ENCODE measurements at places on chromosomes 11 and 22.

- ATAC-seq, result no peak
Measured at GRCh38 chr11:130677486-130678153, 229.2 kb downstream of the ADAMTS15 start.

- no peak for ATAC-seq
Measured at GRCh38 chr11:34072041-34072440, 20.5 kb downstream of the CAPRIN1 start.

DNA sequence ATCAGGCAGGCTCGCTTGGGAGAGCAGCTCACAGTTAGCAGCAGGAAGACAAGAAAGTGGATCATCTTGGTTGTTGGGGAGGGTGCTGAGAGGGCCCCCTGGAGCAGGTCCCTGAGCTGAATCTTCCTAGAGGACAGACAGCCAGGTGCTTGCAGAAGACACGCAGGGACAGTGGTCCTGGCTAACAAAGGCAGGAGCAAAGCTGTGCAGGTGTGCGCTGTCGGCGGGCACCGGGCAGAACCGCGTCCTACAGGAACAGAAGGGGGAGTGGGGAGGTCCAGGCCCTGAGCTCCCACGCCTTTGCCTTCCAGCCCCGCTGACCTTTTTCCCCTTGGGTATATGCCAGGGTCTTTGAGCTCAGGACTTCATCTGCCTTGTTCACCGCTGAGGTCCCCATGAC, 30.1 kb upstream of the PARVB start:
- ATAC-seq, result no peak

GRCh38 chr22:50481440-50482106, at the start of gene ADM2:
Gene ADM2, plus strand, starts transcription at chr22:50481543. Its CDS starts 305 bp downstream, at chr22:50481848.
- peak; percentile 58 for ATAC-seq

- no peak for ATAC-seq
Measured at GRCh38 chr11:94658386-94658785, 91.2 kb downstream of the PIWIL4 start.

DNA sequence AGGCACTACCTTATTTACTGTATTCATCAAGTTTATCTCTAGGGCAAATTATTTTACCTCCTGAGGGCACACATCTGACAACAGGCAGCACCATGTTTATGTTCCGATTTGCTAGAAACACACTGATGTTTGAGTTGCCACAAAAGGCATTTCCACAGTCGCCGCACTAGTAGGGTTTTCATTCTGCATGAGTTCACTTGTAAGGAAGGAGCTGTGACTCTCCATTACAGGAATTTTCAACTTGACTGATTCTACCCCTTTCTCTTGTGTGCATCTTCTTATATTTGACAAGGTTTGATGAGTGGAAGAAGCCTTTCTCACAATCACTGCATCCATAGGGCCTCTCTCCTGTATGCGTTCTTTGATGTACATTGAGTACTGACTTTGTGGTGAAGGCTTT, 455.9 kb upstream of the CNTN5 start:
- no peak for ATAC-seq

- no peak for ATAC-seq
Measured at GRCh38 chr11:124656774-124657630, 16.5 kb downstream of the SIAE start.

DNA sequence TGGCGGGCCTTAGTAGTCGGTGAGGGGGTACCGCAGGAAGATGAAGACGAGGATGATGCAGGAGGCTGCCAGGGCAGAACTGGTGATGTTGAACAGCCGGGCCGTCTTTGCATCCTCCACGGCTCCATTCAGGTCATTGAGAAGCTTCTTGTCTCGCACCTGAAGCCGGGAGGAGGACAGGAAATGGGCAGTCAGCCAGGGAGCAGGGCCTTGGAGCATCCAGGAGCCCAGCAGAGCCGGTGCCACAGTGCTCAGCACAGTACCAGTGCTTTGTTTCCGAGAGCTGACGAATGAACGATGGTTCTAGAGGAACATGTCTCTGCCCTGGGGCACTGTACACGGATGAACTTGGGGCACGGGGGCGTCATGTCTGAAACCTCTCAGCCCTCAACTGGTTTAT, 15.1 kb downstream of the IFITM10 start:
- no peak for ATAC-seq

- peak; percentile 22 for ATAC-seq
Measured at GRCh38 chr22:20021196-20022181, 579 bp downstream of the TANGO2 start.

DNA sequence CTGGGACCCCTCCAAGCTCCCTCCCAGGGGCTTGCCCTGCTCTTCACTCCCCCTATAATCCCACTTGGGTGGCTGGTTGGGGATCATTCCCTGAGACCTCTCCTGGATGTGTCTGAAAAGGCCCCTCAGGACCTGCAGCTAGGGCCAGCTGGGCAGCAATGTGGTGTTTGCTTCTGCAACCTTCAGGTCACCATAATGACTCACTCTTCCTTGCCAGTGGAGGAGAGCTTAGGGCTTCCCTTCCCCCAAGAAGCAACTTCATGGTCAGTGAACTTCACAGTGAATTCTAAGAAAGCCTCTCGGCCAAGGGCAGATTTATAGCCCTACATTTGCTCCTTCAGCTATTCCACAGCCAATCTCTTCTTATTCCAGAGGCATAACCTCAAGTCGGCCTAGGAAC, 45.1 kb upstream of the TSPAN18 start:
- no peak for ATAC-seq

DNA sequence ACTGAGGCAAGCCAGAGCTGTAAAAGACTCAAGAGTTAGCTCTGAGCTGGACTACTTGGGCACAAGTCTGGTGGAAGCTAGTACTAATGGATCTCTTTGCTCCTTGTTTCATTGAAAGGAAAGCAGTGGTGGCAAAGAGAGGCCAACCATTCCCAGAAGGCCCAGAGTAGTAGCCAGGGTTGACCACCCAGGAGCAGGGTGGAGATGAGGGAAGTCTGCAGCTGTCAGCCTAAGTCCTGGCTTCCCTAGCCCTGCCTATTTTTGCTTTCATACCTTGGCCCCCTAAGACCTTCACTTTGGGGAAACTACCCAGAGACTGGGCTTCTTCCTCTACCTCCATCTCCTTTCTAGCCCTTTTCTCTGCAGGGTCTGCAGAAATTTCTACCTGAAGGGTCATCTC, 155.0 kb upstream of the NCAM1 start:
- ATAC-seq, result no peak

DNA sequence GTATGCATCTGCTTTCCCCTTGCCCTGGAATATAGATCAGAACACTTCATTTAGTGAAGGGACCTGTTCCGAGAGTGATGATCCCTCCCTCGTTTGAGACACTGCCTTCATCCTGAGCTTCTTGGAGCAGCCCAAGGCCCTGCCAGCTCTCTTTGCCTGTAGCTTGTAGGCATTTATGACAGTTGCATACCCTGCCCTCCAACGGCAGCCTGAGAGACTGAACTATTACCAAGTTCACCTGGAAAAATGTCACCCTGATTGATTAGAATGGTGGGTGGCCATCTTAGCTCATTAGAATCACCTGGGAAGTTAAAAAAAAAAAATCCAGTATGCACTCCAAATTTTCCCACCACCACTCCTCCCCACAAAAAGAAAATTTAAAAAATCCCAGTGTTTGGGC, 1.5 kb downstream of the MICAL3 start:
- no peak for ATAC-seq

DNA sequence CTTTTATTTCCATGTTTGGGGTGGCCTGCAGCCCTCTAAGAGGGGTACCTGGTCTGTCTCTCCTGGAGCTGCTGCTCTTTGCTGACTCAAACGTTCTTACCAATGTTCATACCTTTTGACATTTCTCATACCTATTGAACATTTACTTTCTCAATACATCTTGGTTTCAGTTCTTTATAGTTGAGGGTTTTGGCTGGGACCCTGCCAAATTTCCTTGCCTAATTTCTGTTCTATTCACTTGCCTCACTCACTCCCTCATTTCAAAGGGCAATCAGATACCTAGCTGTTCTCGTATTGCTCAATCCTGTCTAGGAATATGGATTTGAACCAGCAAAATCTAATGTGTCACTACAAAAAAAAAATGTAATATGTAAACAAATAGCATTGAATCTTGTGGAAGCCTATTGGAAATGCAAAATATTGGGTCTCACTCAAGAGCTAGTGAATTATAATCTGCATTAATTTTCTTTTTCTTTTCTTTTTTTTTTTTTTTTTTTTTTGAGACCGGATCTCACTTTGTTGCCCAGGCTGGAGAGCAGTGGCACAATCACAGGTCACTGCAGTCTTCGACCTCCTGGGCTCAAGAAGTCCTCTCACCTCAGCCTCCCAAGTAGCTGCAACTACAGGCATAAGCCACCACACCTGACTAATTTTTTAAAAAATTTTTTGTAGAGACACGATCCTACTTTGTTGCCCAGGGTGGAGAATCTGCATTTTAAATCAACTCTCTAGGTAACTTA, 7.5 kb downstream of the OR6M1 start:
- ATAC-seq, result no peak

GRCh38 chr22:31825513-31825912, 71.7 kb downstream of the DEPDC5 start:
- no peak for ATAC-seq

GRCh38 chr11:31995032-31995431, 95.8 kb upstream of the RCN1 start:
- ATAC-seq, result no peak

DNA sequence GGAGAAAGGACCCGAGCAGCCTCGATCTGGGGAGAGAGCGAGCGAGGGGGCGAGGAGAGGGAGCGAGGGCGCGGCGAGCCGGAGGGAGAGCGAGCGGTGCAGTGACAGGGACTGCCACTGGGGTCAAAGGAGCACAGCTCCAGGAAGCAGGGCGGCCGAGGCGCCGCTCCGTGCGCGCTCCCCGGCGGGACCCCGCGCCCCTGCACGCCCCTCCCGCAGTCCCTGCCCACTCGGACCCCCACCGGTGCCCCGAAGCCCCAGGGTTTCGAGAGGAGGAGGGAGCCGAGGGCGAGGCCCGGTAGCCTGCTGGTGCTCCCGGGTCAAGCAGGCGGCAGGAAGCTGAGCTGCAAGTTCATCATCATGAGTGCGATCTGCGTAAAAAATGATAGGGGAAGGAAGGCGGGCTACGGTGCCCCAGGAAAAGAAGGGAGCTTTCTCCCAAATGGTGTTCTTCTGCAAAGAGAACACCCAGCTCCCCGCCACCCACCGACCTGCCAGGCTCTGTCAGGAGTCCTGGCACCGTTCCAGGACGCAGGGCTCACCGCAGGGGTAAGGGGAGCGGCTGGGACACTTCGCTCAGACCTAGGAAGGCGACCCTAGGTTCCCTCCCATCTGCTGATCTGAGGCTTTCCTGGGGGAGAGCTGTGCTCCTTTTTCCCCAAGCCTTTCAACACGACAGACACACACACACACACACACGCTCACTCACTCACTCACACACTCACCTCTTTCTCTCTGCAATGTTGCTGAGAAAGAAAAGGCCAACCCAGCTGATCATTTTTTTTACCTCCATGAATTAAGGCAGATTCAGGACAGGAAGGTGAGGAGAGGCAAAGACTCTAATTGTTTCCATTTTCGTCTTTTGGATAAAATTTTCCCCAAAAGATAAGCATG, at the start of gene MPPED2:
TSS of gene MPPED2 (minus strand) at position 103 of the 894 bp plus-strand sequence. CDS start 5,980 bp downstream, outside the sequence.
- ATAC-seq, result peak; percentile 71

Measured in stimulated activated memory B cell treated with anti-CD40 and anti-IgM and Interleukin-4, amounts not matched to agents 10 μg/mL and 1 μg/mL and 100 μg/mL, for 72 hours (primary cell).